ENCODE measurements at places on chromosomes 6 and 20.
A peak's percentile ranks its signal among the peaks of the same experiment; 100 is the strongest.

- no peak overlapping the region for H3K4me3 ChIP-seq
- DNase-seq = no peak
- no peaks in the 10 kb centered on the region for H3K36me3 ChIP-seq
- H3K27ac ChIP-seq = peak overlapping the region; percentile 11
Observed at GRCh38 chr6:713351-713750, 20.4 kb upstream of the EXOC2 start.

DNA sequence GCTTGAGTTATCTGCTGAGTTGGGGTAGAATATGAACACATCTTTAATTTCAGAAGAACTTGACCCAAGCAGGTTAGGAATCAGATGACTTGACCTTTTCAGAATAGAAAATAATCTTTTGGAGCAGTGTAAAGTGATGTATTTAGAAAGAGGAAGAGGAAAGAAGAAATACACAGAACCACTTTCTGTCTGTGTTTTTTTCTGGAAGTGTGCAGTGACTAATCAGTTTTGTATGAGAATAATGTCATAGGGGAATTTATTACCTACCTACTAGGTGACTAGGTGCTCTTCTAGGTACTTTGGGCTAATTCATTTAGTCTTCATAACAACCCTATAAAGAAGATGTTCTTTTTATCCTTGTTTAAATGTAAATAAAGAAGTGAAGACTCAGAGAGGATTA is 3.0 kb downstream of the PPP1R14C start:
- H3K4me3 ChIP-seq = no peak overlapping the region
- no peak overlapping the region for H3K27ac ChIP-seq
- H3K27me3 ChIP-seq = peaks cover 69% of the 10 kb centered on the region
- peaks cover 8% of the 10 kb centered on the region for H3K4me1 ChIP-seq
- no peak for DNase-seq
- no peaks in the 10 kb centered on the region for H3K36me3 ChIP-seq

GRCh38 chr20:46657618-46658017 is 6.4 kb upstream of the SLC13A3 start:
- no peak for DNase-seq
- no peaks in the 10 kb centered on the region for H3K36me3 ChIP-seq
- H3K4me3 ChIP-seq = no peak overlapping the region
- no peaks in the 10 kb centered on the region for H3K4me1 ChIP-seq
- peaks cover 18% of the 10 kb centered on the region for H3K27me3 ChIP-seq

GRCh38 chr6:5701174-5701573 is 305.6 kb downstream of the NRN1 start:
- H3K4me1 ChIP-seq = peaks cover 13% of the 10 kb centered on the region
- no peak overlapping the region for H3K27ac ChIP-seq
- H3K27me3 ChIP-seq = no peaks in the 10 kb centered on the region
- DNase-seq = no peak

DNA sequence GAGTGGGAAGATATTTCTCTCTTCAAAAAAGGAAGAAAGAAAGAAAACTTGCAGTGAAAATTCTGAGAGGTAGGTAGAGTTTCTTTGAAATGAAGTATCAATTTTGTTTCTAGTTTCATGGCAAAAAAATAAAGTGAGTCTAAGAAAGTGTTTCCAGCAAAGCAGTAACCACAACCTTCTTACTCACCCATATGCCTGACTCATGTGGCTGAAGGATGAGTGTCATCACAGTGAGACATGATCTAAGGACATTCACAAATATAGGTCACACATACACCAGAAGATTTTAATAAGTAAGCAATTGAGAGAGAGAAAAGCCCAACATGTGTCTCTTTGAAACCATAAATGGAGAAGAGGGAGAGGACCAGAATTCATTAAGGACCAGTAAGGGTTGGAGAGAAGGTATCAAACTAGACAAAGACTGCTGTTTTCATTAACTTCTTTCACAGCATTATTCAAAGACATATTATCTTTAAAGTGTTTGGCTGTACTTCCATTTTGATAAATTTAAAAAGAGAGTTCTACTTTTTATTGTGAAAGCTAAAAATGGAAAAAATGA is 169.5 kb downstream of the FRK start:
- peak overlapping the region; percentile 39 for H3K27ac ChIP-seq
- no peak overlapping the region for H3K4me3 ChIP-seq
- peaks cover 4% of the 10 kb centered on the region for H3K27me3 ChIP-seq
- no peaks in the 10 kb centered on the region for H3K36me3 ChIP-seq
- peaks cover 7% of the 10 kb centered on the region for H3K4me1 ChIP-seq
- peak; percentile 51 for DNase-seq

DNA sequence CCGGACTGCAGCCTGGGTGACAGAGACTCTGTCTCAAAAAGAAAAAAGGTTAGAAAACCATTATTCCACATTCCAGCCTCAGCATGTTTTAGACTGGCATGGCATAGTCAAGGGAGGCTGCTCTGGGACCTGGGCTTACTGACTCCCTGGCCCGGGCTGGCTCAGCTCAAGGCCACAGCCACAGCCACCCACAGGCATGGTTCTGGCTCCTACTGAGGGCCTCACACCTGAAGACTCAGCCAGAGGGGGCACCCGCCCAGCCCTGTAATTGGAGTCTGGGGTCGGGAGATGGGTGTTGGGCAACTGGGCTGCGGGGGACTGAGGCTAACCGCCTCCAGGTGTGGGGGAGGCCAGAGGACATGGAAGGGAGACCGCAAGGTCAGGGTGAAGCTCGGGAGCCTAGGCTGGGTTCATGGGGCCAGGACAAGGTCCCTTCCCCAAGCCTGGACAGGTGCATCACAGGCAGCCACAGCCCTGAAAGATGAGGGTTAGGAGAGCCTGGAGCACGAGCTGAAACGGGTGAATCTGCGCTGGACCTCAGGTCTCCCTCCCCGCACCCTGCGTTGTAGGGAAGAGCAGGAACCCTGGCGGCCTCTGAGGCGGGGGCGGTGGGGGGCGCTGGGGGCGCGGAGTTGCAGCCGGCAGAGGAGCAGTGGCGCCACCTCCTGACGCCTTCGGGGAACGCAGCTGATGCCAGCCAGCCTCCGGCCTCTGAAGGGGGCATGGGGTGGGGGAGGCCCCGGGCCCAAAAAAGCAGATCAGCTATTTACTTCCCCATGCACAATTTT is 67.7 kb upstream of the SRSF6 start:
- H3K27ac ChIP-seq = no peak overlapping the region
- no peaks in the 10 kb centered on the region for H3K27me3 ChIP-seq
- no peaks in the 10 kb centered on the region for H3K36me3 ChIP-seq
- no peaks in the 10 kb centered on the region for H3K4me1 ChIP-seq

DNA sequence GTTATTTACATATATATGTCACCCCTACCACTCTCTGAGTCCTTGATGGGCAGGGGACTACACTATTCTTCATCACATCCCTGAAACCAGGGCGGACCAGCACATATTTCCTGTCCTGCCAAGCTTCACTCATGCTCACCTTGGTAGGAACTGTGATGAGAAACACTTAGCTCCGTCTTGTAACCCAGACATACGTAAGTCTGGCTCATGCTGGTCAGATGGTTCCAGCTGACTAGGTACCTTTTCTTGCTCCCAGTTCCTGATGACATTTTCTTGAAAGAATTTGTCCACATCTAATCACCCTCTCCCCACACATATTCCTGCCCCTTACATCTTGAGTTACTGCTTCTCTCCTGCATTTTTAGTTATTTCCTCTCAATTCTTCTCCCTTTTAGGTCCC is 122.2 kb upstream of the MYLIP start:
- DNase-seq = no peak
- peaks cover 3% of the 10 kb centered on the region for H3K36me3 ChIP-seq
- H3K27me3 ChIP-seq = peaks cover 13% of the 10 kb centered on the region
- peaks cover 3% of the 10 kb centered on the region for H3K4me1 ChIP-seq
- H3K27ac ChIP-seq = no peak overlapping the region
- no peak overlapping the region for H3K4me3 ChIP-seq

Data from T-helper 2 cell treated with Interferon-gamma antibody and Interleukin-4, amounts not matched to agents 5 μg/mL and 100 μg/mL, for 36 hours (primary cell).